Occipital lobe (tissue), 3 donors: ENCODE measurements at places on chromosomes 1 and 21.

GRCh38 chr1:116950517-116951199, 40.9 kb downstream of the PTGFRN start:
- DNase-seq = no peak

DNA sequence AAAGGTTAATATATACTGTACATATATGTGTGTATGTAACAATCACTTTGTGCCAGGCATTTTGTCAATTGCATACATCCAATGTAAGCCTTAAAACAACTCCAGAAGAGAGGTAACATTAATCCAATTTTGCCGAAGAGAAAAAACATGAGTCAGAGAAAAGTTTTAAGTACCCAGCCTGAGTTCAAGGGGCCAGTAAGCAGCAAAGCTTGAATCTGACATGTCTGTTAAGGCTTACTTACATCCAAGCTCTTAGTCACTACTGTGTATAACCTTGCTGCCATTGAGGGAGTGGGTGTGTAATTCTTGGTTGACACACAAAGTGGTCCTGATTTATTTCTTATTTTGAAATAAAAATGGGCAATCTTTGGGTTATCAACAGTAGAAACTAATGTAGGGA, 360.4 kb upstream of the LYPLAL1 start:
- DNase-seq = no peak

- peak; percentile 56 for DNase-seq
Measured at GRCh38 chr1:119675349-119676345, 27.6 kb upstream of the ZNF697 start.

DNA sequence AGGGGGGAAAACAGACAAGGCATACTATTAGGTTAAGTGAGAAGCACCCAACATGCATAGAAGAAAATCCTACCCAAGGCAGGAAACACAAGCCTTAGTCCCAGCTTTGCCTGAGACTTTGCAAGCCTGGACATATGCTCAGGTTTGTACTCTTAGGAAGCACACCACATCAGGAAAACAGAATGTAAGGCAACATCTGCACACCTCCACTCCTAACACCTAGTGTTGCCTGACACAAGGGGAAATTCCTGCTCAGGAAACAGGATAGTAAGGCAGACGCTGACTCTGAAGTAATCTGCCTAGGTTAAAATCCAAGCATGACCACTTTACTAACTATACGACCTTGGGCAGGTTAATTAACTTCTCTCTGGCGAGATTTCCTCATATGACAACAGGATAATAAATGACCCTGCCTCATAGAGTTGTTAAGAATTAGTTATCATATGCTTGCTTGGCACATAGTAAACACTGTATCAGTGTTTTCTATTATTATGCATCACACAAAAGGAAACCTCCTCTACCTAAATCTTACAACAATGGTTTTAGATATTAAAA, 119.8 kb downstream of the ZZZ3 start:
- no peak for DNase-seq

- no peak for DNase-seq
Measured at GRCh38 chr1:224747578-224747977, 131.5 kb downstream of the CNIH3 start.

DNA sequence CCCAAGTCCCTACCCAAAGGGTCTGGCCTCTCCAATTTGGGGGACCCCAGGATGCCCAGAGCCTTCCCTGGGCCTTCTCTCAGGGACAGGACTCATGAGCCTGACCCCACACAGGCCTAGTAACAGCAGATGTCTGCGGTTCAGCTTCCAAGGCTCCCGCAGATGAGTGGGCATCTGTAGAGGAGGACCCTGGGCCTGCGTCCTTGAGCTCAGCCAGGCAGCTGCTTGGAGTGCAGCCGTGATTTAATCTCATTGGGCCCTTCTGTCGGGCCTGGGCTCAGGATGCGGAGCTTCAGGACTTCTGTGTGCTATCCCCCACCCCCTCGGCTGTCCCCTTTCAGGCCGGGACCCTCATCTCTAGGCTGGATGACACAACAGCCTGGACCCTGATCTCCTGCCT, 35.4 kb downstream of the IGSF21 start:
- no peak for DNase-seq

GRCh38 chr1:150476754-150477153, 10.5 kb upstream of the TARS2 start:
- no peak for DNase-seq

- no peak for DNase-seq
Measured at GRCh38 chr1:90948301-90948700, 73.5 kb downstream of the ZNF644 start.

- no peak for DNase-seq
Measured at GRCh38 chr1:27666791-27667254, 5.2 kb downstream of the IFI6 start.

GRCh38 chr21:38590449-38591217, 92.4 kb upstream of the ERG start:
- no peak for DNase-seq

DNA sequence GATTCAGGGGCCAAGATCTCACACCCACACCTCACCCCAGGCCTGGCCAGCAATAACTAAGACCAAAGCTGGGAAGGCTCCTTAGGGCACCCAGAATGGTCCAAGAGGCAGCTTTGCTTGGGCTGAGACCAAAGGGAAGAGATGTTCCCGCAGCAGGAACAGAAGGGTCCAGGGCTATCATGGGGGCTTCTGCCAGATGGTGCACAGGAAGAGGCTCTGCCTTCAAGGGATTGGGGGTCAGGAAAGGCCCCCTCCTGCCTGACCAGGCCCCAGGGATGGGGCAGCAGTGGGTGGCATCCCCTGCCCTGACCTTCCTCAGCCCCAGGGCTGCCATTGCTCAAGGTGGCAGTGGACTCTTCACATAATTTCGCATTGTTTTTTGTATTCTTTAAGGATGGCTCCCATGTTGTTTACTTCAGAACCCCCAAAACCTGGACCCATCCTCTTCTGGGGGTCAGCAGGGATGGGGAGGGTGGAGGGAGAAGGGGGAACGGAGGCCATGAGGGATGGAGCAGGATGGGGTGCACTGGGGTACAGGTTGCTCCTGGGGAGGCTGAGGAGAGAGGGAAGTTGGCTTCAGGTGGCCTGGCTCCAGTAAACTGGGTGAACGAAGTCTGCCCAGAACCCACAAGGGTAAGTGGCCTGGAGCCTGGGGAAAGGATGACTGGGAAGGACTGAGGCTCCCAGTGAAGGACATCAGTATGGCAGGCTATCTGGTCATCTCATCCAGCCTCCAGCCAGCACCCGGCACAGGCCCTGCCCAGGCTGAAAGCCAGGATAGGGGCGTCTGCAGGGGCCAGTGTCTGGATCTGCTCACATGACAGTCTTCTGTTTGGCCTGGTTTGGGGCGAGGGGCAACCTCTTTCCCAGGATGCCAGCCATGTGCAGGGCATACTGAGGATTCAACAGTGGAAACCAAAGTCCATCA, 2.6 kb upstream of the NADK start:
- no peak for DNase-seq

- DNase-seq = peak; percentile 45
Measured at GRCh38 chr21:31872452-31873274, at the start of gene HUNK. Gene HUNK, plus strand, starts transcription at chr21:31873020. Its CDS starts 655 bp downstream, at chr21:31873675.

DNA sequence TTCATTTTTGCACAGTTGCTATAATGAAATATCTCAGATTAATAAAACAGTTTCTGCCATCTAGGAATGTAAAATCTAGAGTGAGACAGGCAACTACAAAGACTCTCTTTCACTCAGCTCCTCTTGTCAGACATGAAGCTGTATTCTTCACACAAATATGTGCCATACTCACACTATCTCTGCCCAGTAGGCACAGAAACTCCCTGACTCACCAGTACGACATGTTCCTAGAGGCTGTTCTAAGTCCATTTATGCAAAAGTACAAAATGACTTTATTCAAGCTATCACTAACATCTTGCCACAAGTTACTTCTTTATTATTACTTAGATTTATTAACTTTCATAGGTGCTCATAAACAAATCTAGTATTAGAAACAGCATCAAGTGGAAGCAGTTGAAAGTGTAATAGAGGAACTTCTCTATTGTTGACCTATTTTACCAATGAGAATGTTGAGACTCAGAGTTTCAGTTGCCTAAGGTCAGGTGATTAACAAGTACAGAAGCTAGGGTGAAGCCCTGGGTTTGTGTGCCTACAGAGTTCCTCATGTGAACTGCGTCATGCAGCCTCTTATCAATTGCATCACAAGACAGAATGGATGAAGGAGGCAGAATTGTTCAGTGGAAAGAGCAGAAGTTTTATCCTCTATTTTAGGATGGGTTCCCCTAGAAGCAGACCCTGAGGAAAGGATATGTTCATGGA, 98.9 kb downstream of the RGS2 start:
- DNase-seq = no peak

- DNase-seq = no peak
Measured at GRCh38 chr1:39404876-39405275, 86.6 kb upstream of the BMP8A start.

DNA sequence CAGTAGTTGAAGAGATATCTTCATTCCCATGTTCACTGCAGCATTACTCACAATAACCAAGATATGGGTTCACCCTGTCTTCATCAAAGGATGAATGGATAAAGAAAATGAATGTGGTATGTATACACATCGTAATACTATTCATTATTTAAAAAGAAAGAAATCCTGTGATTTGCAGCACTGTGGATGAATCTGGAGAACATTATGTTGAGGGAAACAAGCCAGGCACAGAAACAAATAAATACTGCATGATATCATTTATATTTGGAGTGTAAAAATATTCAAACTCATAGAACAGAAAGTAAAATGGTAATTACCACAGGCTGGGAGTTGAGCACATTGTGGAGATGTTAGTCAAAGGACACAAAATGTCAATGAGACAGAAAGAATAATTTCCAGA, 977.2 kb downstream of the AMY1C start:
- no peak for DNase-seq

- DNase-seq = no peak
Measured at GRCh38 chr1:19460535-19461219, 24.7 kb downstream of the CAPZB start.

DNA sequence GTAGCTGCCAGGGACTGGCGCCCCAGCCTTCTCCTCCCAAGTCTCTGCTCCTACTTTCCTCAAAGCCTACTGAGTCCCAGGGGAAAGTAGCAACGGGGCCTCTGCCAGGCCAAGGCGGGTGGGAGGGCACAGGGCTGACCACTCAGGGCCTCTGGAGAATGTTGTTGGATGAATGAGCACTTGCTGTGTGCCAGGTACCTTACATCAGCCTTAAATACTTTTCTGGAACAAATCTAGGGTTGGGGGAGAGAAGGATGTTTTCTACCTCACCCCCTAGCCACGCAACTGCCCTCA, 119.3 kb upstream of the ZBTB40 start:
- DNase-seq = no peak

GRCh38 chr1:208717525-208717924, 473.3 kb upstream of the PLXNA2 start:
- DNase-seq = no peak

GRCh38 chr1:112501810-112502641, 6.7 kb upstream of the WNT2B start:
- peak; percentile 49 for DNase-seq

DNA sequence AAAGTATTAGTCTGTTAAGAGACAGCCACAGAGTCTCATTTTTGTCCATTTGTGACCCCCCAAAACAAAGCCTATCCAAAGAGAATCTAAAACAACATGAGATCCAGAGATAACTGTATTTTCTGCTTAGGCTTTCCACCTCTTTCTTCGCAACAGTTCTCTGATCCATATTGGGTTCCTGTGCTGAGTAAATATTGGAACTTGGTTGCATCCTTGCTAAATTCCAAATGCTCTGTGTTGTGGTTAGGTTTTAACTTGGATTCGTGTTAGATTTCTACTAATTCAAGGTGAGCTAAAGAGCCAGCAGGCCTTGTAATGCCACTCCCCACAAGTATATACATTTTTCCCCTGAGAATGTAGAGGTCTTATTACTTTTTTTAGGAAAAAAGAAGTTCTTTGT, 29.2 kb downstream of the FMO1 start:
- no peak for DNase-seq

GRCh38 chr1:12177999-12178441, 11.2 kb downstream of the TNFRSF1B start:
- no peak for DNase-seq

GRCh38 chr1:179661018-179661417, 69.4 kb downstream of the TDRD5 start:
- DNase-seq = no peak

DNA sequence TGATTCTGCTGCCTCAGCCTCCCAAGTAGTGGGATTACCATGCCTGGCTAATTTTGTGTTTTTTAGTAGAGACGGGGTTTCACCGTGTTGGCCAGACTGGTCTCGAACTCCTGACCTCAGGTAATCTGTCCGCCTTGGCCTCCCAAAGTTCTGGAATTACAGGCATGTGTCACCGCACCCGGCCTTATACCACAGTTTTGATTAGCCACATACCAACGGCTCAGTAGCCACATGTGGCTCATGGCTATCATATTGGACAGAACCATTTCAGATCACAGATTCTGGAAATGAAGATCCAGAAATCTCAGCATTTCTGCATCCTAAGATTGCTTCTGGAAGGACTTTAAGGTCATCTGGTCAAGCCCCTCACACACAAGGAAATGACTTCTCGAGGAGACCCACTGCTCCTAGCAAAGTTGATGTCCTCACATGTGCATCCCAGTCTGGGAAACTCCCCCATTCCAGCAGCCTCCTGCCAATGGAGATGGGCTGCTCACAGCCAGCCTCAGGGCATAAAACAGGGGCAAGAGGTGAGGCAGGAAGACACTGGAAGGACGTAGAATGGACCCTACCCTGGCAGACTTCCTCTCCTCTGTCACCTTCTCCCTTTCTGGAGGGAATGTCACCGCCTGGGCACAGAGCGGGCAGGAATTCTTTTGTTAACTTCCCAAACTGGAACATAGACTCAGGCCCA, 17.5 kb upstream of the CITED4 start:
- DNase-seq = no peak

DNA sequence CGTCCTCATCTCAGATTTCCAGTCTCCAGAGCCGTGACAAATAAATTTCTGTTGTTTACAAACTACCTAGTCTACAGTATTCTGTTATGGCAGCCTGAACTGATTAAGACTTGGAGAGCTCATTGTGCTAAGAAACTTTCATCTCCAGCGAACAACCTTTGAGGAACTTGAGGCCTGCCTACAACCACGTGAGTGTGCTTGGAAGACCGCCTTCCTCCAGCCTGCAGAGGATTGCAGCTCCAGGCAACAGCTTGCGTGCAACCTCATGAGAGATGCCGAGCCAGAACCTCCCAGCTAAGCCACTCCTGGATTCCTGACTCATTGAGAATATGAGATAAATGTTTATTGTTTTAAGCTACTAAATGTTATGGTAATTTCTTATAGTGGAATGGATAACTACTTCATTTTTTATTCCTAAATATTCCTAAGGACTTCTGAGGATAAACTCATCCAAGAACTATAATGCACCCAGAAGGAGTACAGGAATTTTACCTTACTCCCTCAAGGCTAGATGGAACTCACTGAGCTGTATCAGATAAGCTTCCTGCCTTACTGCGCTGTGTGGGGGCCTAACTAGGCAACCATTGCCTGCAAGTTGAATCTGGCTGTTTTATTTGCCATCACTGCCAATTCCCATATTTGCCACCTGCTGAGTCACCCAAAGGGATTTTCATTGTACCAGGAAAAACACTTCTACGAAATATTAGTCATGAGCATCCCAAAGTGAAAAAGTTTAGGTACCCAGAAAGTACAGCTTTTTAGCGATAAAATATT, 17.6 kb downstream of the FAM177B start:
- DNase-seq = peak; percentile 17

DNA sequence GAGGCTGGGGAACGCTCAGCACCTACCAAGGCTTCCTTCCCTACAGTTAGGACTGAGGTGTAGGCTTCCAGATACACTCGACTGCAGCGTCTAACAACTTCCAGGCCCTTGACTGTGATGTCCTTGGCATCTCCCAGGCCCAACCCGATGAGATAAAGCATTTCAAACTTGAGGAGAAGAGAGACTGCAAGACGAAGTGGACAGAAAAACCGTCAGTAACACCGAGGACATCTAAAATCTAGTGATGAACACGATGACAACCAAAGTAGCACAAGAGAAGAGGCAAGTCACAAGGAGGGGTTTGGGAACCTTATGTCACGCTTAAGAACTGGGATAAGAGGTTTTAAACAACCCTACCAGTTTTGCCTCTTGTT, 314 bp downstream of the DPH5 start:
- DNase-seq = peak; percentile 39
